ENCODE measurements at places on chromosomes 5 and 9. TPM values are rescaled to one million over a fixed set of nuclear protein-coding genes. Genes with fewer than 3 reads are reported as not detected.

The SIGMAR1 gene
- total RNA-seq, result 82.1 TPM

The TTC23L gene
- 0.69 TPM for total RNA-seq

The PCYOX1L gene
- total RNA-seq, result 8.0 TPM

The PLPP7 gene
- total RNA-seq, result not detected

The CTSV gene
- 1.9 TPM for total RNA-seq

The CDHR2 gene
- total RNA-seq, result 0.09 TPM

The FGFR4 gene
- 1.5 TPM for total RNA-seq

The MYOZ3 gene
- total RNA-seq, result not detected

The B4GALT7 gene
- 37.9 TPM for total RNA-seq

The C9orf153 gene
- not detected for total RNA-seq

The FLT4 gene
- not detected for total RNA-seq

The SSBP2 gene
- 36.0 TPM for total RNA-seq

The ENTREP1 gene
- 0.35 TPM for total RNA-seq

The ADAMTS16 gene
- total RNA-seq, result not detected

The ORM1 gene
- total RNA-seq, result not detected

The DMRT3 gene
- not detected for total RNA-seq

The ARHGEF37 gene
- 3.9 TPM for total RNA-seq
